NCI-H187 treated with DMSO at 0.1 percent for 48 hours (cell line): ENCODE measurements at places on chromosomes 7 and 10.

DNA sequence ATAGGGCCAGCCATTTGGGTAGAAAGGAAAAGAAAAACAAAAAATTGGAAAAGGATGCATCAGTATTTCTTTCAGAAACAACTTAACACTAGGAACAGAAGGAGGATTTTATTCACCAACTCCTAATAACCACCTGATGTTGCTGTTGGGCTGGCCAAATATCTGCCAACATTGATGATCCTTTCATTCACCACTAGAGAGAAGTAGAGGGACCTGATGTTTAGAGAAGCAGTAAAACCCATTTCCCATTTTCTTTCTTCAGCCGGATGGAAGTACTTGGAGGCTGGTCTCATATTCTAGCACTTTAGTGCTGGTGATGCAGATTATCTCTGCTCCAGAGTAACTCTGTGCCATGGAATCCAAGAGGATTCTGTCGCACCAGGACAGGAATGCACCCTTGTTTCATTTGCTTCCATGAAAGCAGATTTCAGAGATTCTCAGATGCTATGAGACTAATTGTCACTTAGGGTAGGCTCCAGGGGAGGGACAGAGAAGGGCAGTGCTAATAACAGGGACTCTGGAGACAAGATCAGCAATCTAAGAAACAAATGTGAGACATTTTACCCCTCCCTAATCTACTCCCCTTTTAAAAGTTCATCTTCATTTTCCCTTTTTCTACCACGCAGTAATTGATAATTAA is 3.1 kb downstream of the KLLN start:
- peak; percentile 55 for DNase-seq

GRCh38 chr7:149284850-149285585 is 23.0 kb downstream of the ZNF783 start:
- peak; percentile 80 for DNase-seq

DNA sequence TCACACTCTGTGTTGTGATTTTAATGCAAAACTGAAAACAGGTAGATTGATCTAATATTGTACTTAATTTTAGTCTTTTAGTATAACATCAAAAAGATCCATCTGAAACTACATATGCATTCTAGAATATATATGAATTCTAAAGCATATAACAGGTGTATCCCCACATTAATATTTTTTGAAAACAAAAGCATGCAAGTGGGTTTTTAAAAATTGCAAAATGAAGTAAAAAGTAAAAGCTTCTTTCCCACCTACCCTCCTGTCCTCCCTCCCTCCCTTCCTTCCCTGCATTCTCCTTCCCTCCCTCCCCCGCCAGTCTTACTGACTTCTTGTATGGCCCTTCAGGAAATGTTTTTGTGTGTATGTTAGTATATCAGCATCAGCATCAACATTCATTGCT is 14.6 kb upstream of the STMP1 start:
- no peak for DNase-seq

DNA sequence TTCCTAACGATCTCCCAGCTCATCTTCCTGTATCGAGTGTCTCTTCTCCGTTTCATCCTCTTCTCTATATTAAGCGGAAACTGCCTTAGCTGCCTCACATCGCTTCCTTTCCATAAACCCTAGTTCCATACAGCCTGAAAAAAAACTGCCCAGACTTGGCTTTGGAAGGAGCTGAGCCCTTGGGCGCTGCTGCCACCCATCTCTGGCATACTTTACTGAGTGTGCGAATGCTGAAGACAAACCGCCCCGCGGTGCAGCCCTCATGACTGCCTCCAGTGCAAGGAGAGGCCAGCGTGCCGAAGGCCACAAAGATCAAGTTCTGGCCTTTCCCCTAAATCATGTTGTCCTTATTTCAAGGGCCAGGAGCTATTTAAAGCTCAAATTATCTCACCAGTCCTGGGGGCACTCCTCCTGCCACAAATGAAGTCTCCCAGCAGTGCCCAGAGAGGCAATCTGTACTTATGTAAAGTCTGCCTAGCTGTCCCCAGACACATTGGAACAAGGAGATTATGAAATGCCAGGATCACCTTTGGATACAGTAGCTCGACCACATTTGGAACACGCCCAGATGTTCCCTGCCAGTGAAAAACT is 25.2 kb downstream of the YWHAG start:
- DNase-seq = no peak

- DNase-seq = no peak
Measured at GRCh38 chr7:139078399-139078798, 31.1 kb downstream of the ZC3HAV1 start.

DNA sequence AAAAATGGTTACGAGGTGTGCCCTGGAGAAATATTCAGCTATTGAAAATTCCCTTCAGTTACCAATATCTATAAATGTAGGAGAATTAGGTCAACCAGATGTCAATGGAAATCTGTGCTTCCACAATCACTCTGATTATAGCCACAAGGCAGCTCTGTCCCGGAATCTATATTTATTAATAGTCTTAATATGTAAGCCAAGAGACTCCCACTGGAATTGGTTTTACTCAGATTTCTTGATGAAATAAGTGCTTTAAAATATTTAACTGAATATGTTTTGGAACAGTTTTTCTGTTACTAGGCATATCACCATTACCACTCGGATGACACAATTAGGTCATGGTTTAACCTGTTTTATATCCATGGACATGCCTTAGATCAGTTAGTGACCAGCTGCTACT is 169.6 kb downstream of the POM121L12 start:
- no peak for DNase-seq

DNA sequence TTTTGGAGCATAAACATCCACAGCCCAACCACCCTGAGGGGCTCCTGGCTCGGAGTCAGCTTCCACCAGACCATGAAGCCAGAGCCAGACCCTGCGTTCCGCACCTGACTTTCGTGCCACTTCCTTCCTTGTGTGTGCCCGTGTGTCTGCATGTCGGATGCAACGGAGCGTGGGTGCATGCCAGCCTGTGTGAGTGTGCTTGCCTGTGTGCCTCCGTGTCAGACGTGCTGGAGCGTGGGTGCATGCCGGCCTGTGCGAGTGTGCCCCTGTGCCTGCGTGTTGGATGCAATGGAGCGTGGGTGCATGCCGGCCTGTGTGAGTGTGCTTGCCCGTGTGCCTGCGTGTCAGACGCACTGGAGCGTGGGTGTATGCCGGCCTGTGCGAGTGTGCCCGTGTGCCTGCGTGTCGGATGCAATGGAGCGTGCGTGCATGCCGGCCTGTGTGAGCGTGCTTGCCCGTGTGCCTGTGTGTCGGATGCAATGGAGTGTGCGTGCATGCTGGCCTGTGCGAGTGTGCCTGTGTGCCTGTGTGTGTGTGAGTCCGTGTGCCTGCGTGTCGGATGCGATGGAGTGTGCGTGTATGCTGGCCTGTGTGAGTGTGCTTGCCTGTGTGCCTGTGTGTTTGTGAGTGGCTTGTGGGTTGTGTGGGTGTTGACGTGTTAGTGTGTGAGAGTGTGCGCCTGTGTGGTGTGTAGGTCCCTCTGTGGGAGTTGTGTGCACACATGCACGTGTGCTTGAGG is 28.1 kb upstream of the KNDC1 start:
- DNase-seq = no peak

GRCh38 chr7:34655384-34655783 is 2.6 kb upstream of the NPSR1 start:
- DNase-seq = no peak

DNA sequence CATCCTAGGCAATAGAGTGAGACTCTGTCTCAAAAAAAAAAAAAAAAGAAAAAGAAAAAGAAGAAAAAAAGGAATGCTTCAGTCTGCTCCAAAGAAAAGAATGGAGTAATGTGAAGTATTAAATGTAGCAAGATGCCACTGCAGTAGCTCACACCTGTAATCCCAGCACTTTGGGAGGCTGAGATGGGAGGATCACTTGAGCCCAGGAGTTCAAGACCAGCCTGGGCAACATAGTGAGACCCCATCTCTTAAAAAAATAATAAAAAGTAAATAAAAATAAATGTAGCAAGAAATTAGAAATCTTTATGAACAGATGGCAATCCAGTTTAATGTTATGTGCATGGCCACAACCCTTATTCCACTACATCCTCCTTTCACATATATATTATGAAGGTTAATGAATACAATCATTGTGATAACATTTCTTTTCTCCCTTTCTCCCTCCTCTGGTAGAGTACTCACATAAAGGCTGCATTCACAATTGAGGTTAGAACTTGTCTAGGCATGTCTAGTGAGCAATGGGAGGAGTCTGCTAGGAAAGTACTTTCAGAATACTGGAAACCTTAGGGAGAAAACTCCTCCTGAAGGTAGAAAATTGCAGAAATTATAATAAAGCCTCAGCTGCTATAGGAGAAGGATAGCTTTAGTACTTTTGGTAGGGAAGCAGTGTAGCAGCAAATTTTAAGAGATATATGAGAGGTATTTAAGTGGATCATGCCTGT is 20.4 kb downstream of the KLLN start:
- DNase-seq = no peak

DNA sequence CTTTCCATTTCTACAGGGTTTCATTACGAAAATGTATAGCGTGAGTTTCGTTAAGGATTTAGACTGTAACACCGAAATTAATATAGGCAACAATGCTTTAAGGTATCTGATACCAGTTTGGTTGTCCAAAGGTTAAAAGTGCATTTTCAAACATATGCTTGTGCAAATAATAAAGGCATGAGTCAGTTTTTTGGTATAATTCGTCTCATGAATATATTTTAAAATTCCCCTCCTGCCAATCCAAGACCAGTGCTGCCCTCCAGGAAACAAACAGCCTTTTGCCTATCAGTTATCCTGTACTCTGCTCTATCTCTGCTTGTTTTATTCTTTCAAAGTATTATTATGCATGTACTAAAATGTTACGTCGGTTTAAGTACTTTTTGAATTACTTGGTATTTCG is 2.0 kb downstream of the LCOR start:
- DNase-seq = no peak

DNA sequence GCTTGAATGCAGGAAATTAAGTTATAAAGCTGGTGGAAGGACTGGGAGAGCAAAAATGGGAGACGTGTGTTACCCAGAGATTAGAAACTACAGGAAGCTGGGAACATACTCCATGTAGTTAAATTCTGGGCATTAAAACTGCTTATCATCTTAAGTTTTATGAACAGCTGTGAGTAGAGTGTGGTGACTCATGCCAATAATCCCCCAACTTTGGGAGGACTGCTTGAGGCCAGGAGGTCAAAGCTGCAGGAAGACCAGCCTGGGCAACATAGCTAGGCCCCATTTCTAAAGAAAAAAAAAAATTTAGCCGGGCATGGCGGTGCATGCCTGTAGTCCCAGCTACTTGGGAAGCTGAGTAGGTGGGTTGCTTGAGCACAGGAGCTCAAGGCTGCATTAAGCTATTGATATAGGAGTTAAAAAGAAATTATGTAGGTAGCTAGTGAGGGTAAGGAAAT is 56.2 kb upstream of the SEPHS1 start:
- DNase-seq = no peak

DNA sequence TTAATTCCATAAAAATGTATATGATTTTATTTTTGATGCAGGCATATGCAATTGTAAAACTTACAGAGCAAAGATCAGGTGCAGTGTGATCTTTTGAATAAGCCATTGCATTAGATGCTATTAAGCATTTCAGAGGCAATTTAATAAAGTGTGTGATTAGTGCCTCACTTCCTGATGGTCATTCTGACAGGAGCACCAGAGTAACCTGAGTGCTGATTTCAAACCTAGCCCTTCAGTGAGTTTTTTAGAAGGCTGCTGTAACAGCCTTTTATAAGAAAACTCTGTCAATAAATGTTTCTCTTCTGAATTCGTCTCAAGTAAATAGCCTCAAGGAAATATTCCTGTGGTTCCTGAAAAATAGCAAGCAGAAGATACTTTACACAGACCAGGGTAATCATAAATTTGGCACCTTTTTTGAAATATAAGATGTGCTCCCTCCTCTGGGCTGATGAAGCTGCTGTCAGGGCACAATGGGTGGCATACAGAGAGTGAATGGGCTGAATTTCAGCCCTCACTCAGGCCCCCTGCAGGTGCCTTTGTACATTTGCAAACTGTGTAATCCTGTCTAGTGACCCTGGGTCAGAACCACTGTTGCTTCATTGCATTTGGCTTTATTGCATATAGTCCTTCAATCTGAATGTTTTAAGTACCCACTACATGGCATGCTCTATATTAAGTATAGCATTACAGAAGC is 193.7 kb upstream of the CSTF2T start:
- no peak for DNase-seq

GRCh38 chr7:31776616-31777015 is 89.6 kb downstream of the PPP1R17 start:
- DNase-seq = no peak
